CD4-positive, alpha-beta memory T cell (primary cell): ENCODE measurements at places on chromosomes 12 and 14. TPM values are rescaled to one million over a fixed set of nuclear protein-coding genes. Genes with fewer than 3 reads are reported as not detected.

GRCh38 chr12:92803903-92804302 is 101.1 kb downstream of the PLEKHG7 start:
- DNase-seq = no peak

DNA sequence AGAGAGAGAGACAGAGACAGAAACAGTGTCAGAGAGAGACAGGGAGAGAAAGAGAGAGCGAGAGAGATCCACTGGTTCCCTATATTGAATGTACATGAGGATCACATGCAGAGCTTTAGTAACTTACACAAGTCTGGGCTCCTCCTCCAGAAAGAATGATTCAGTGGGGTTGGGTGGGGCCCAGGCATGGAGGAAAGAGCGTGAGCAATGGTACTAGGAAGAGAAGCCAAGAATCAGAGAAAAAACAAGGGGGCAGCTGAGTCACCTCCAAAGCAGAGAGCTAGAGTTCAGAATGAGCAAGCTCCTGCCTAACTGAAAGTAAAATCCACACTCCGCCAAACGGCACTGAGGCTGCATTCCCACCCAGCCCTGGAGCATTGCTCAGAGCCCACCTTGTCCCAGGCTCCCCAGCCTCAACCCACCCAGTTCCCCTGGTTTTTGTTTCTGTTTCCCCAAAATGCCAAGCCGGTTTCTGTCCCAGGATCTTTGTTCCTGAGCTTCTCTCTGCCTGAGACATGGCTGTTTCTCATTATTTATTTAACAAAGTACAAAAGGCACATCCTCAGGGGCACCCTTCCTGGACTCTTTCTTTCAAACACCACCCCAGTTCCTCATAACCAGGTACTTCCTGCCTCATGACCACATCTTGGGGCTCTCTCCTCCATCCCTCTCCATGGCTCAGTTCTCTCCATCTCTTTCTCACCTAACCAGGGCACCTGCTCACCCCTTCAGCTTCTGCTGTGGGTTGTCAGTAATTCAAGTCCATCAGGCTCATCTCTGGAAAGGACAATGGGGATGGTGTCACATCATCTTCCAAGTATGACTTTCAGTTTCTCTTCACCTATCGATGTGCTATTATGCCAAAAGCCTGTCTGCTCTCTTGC is 670.3 kb upstream of the TBX3 start:
- no peak for DNase-seq

DPF3 gene
- total RNA-seq = not detected

RDH12 gene
- total RNA-seq = not detected

DNA sequence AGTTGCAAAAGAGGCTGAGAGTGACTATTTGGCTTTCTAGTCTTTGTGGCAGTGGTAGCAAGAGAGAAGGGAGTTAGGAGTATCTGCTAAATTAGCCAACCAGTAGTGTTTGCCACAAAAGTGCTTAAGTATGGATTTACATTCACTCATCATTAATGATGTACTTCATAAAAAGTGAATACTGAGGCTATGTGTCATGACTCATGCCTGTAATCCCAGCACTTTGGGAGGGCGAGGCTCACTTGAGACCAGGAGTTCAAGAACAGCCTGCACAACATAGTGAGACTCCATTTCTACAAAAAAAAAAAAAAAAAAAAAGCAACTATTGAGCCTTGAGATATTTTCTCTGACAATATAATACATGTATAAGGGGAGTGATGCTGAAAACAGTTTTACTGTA is 36.8 kb downstream of the CCDC177 start:
- DNase-seq = no peak
